ENCODE measurements at places on chromosomes 11 and 22. TPM values are rescaled to one million over a fixed set of nuclear protein-coding genes. Genes with fewer than 3 reads are reported as not detected.

- H3K27ac ChIP-seq = no peak overlapping the region
- no peaks in the 10 kb centered on the region for H3K4me1 ChIP-seq
- peaks cover 2% of the 10 kb centered on the region for H3K27me3 ChIP-seq
- DNase-seq = no peak
- no peaks in the 10 kb centered on the region for H3K36me3 ChIP-seq
- H3K4me3 ChIP-seq = no peak overlapping the region
These were observed 7.4 kb downstream of the IGLL5 start for GRCh38 chr22:22894740-22895731.

Gene CD3E
- total RNA-seq = 2.3 TPM

Gene DAGLA
- 3.5 TPM for total RNA-seq

Gene PATE4
- total RNA-seq = not detected
